ENCODE measurements at places on chromosomes 1 and 21.

DNA sequence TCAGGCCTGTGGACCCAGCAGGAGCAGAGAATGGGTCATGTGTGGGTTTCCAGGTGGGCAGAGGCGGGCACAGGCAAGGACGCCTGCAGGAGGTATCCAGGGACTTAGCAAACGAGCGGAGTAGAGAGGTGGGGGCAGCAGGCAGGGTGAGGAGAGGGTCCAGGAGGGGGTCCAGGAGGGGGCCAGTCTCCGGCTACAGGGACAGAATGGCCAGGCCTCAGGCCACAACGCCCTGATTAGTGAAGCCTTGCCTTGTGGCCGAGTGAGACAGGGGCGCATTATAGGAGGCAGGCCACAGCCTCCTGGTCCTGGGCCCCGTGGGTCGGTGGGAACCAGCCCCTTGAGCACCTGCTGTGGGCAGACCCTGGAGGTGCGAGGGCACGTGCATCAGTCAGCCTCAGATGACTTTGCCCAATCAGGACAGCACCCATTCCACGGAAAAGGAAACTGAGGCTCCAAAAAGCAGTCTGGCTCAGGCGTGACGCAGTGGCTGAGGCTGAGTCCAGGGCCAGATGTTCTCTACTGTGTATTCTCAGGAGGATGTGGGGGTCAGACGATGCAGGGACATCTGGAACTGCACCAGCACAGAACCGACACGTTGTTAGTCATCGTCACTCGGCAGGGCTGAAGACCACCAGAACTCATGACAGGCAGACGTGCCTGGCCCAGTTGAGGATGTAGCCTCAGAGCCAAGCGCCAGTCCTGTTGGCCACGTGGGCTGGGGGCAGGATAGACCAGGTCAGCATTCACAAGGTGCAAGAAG, 113.7 kb downstream of the CRYAA start:
- DNase-seq: no peak

DNA sequence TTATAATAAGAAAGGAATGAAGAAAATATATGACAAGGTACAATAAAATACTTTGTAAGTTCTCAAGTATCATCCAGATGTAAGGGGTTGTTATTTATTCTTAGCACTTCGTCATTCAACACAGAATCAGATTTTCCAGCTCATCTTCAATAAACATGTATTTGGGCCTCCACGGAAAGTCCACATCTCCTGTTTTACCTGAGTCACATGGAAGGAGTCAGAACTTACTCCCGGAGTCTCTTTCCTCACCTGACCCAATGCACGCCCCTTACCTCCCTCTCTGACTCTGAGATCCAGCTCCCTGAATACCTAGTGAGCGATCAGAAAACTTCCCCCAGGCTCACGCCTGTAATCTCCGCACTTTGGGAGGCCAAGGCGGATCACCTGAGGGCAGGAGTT, 1.5 kb upstream of the PMVK start:
- no peak for DNase-seq

DNA sequence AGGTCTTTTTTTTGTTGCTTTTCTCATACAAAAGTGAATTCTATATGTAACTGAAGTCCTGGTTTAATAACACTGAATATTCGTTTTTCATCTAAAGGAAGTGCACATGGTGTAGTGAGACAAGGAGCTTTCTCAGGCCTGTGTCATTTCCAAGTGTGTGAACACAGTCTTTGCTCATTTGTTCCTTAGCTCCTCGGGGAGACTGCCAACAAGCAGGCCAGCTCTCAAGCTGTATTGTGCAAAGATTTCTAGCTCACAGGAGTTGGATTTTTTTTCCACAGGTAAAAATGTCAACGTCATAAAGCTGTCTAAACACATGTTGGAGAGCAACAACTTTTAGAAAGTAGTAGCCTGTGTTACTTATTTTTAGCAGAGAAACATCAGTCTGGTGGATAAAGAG, 87.8 kb upstream of the S1PR1 start:
- no peak for DNase-seq

GRCh38 chr1:236558081-236558480, 34.3 kb downstream of the LGALS8 start:
- no peak for DNase-seq

GRCh38 chr1:36170643-36171412, 14.9 kb downstream of the MAP7D1 start:
- no peak for DNase-seq

- DNase-seq: no peak
Observed at GRCh38 chr1:224906340-224906739, 23.1 kb upstream of the DNAH14 start.

DNA sequence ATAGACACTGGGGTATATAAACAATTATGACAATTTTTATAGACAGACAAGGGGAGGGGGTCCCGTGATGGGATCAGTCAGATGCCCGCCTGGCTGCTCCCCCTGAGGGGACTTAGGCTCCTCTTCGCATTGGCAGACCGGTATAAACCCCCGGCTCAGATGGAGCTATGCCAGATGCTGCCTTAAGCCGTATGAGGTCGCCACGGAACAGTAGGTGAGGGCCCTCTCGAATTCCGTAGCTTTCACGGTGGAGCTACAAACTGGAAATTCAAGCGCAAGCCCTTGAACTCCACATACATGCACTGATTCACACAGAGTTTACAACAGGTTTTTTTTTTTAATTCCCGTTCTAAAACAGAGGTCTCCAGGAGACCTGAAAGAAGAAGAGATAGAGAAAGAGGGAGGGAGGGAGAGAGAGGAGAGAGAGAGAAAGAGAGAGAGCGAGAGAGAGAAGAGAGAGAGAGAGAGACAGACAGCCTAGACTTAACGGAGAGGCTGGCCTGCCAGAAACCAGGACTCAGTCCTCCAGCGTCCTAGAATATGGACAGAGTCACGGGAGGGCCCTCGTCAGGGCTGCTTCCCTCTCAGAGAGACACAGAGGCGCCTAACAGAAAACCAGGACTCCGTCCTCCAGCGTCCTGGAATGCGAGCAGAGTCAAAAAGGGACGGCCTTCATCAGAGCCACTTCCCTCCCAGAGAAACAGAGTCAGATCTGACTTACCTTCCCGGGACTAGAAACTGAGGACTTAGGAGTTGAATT, 24.4 kb upstream of the TMEM54 start:
- DNase-seq: no peak

GRCh38 chr1:1954831-1955441, 35.9 kb upstream of the TMEM52 start:
- DNase-seq: no peak

GRCh38 chr1:13443335-13443979, 33.2 kb downstream of the PRAMEF20 start:
- no peak for DNase-seq

- no peak for DNase-seq
Observed at GRCh38 chr21:29719521-29719920, 220.3 kb downstream of the GRIK1 start.

DNA sequence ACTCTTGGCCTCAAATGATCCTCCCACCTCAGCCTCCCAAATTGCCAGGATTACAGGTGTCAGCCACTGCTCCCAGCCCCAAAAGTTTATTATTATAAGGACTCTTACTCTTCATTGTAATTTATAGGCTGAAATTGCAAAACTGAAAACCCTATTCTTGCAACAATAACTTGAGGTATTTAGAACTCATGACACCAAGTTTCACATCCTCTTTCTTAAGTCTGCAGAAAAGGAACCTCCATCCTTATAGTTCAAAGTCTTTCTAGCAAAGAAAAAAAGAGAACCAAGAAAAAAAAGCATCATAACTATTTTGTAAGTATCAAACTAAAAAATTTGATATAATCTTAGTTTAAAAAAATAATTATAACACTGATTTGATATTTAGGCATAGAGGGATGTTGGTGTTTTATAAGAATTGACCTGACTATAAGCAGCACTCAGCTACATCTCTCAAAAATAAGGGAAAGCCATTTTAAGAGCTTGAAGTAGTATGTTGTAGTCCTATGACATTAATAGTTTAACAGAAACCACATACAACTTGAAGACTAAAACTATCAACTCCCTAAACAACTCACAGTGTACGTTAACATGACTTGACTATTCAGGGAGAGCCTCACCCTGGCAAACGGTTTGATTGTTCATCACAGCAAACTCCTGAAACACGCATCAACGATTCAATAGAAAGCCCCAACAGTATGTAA, 122.4 kb downstream of the AKT3 start:
- no peak for DNase-seq

DNA sequence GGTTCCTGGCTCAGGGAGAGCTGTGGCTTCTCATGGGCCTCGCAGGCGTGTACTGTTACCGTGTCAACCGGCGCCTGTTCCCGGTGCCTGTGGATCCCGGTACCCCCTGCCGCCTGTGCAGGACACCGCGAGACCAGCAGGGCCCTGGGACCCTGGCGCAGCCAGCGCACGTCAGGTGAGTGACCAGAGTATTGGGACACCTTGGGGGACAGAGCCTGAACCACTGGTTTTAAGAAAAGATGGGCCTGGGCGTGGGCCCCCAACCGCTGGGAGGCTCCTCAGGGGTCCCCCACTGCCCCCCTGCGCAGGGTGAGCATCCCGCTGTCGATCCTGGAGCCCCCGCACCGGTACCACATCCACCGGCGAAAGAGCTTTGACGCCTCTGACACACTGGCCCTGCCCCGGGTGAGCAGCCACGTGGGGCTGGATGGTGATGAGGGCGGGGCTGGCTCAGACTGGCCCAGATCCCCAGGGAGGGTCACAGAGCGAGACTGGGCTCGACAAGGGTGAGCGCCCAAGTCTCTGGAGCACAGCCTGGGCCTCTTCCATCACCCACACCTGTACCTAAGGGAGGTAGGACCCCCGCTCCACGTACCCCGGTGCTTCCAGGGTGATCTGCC, 10.5 kb downstream of the MIIP start:
- no peak for DNase-seq

DNA sequence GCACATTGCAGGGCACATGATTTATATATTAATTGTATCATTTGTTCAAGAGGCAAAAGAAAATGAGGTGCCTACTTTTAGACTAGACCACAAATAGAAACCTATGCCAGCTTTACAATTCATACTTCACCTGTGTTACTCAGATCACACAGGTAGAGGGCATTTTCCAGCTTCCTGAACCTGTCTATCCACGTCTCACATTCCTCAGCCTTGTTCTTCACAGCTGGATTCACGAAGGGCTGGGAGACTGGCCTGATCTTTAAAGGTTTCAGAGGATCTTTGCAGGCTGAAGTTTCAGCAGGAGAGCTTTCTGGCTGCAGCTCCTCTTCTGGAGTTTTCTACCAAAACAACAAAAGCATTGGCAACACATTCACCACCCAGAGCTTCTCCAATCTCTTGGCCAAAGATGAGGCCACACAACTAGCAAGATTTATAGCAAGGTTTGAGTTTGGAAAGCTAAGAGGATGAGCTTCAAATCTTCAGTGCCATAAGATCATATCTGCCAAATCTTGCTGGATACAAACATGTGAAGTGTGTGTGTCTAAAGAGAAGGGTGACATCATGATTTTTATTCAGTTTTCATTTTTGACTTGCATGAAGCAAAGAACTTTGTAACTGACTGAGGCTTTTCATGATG, 71.0 kb upstream of the CYP2J2 start:
- DNase-seq: no peak

DNA sequence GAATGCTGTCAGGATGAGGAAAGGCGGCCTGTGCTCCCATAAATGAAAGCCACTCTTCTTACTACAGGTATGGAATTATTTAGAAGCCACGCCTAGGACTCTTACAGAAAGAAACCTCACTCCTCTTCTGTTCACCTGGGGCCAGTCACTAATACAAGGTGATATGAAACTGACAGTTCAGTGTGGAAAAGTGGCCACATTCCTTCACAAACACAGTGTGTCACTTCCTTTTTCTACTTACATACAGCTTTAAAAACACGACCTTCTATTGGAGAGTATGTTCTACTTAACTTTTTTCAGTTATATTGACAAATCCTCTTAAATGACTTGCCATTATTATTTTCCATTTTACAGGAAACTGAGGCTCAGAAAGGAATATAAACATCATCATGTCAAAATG, 163.1 kb downstream of the PCNX2 start:
- DNase-seq: no peak

DNA sequence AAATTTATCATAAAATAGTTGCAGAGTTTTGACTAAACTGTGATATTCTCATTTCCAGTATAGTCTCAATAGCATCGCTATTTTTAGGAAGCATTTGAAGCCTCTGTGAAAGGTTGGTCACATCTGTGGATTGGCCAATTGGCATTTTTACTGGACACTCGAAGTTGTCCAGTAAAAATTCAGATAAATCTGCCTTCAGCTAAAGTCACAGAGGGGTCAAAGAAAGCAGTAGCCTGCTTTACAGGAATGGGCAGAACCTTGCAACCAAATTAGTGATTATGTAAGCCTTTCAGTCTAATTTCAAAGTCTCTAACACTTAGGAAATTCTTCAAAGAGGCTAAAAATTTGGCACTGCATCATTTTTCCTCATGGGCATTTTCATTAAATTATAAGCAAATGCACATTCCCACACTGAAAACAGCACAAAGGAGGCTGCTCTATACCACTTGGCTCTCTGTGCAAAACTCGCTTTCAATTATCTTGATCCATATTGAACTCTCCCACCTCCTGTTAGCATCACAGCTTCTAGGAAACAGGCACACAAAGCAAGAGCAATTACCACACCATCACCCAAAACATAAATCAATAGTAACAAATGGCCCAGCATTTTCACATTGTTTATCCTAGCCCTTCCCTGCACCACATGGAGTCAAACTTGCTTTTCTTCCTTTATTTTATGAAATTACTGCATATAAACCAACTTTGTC, 318.5 kb upstream of the DUSP10 start:
- no peak for DNase-seq

DNA sequence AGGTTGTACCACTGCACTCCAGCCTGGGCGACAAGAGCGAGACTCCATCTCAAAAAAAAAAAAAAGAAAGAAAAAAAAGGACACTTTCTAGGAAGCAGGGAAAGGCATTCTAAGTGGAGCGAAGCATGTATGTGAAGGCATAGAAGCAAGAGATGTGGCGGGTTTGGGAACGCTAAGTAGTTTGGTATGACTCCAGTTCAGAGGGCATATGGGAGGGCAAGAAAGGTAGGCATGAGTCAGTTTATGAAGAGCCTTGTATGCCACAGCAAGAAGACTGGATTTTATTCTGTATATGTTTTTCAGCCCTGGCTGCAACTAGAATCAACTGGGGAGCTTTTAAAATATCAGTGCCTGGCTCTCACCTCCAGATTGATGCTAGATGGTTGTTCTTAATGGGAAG, 4.4 kb upstream of the ELOVL1 start:
- no peak for DNase-seq

GRCh38 chr21:16502897-16503296, 773.1 kb downstream of the USP25 start:
- no peak for DNase-seq

- DNase-seq: no peak
Observed at GRCh38 chr1:62735491-62736171, 47.4 kb upstream of the DOCK7 start.

DNA sequence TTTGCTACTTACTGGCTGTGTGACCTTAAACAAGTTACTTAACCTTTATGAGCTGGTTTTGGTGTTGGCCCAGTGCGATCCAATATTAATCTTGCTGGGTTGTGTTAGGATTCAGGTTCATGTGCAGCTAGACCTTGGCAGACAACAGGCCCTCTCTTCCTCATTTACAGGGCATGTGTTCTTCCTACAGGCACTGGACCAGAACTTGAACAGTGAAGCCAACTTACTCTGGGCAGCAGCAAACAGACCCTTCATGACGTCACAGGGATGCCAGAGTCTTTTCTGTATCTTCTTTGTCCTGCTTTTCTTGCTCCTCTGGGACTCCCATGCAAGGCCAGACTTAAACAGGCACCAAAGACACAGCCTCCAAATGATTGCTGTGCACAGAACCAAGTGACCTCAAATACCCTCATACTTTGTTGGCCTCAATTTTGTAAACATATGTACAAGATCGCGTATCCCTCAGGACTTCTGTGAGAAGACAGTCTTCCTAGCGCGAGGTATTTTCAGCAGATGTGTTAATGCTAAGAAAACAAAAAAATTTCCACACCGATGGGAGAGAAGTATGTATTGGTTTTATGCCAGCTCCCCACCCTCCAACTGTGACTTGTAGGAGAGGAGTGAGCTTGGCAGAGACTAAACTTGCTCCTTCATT, 73.7 kb downstream of the URB2 start:
- DNase-seq: peak; percentile 22
